ENCODE measurements at places on chromosomes 1 and 21. TPM values are rescaled to one million over a fixed set of nuclear protein-coding genes. Genes with fewer than 3 reads are reported as not detected.

Gene PDPN
- total RNA-seq, result 39.7 TPM

Gene PTGS2
- 2.5 TPM for total RNA-seq

Gene OR2L3
- total RNA-seq, result not detected

Gene SCMH1
- total RNA-seq, result 18.4 TPM

Gene HES3
- total RNA-seq, result not detected

Gene OR10R2
- not detected for total RNA-seq

Gene CYP4Z1
- not detected for total RNA-seq

- peak; percentile 88 for DNase-seq
- H3K27me3 ChIP-seq, result no peaks in the 10 kb centered on the region
- H3K4me3 ChIP-seq, result peak overlapping the region; percentile 21
- no peak overlapping the region for H3K27ac ChIP-seq
Observed at GRCh38 chr1:215637041-215637573, 70.0 kb downstream of the KCTD3 start.

DNA sequence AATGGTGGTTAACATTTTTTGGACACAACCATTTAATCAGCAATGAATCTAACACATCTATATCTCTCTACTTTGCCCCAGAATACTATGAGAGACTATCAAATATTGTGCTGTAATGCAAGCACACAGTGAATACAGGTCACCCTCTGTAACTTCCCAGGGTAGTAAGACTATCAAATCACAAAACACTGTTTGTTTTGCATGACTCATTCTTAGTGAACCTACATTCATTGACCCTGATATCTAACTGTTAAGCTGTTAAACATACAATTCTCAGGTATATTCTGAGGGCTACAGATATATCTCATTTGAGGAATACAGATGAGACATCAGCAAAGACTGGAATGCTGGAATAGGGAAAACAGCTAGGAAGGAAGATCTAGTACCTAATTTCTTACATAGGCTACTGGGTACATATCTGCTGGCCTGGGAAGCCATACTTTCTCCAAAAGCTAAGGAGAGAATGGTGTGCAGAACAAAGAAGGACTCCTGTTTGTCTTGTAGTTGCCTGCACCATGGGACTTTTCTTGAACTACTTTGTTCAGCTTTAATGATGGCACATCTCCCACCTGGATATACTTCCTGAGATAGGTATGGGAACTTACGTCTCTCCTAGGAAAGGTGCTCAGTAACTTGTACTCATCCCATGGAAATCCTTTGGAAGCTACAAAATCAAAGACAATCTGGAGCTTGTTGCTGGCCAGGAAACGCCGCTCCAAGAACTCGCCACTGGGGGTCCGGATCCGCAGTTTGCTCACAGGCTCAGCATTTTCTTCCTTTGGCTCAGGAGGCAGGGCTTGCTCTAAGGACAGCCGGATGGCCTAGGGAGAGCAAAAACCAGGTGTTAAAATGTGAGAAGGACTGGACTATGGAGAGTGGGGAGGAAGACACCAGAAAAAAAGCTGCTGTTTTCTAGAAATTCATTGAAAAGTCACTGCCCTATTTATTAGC lies 51.9 kb upstream of the DMRTA2 start:
- no peak overlapping the region for H3K4me3 ChIP-seq
- no peaks in the 10 kb centered on the region for H3K36me3 ChIP-seq
- no peaks in the 10 kb centered on the region for H3K4me1 ChIP-seq

GRCh38 chr1:27350663-27351540 lies 9.1 kb downstream of the SYTL1 start:
- no peak overlapping the region for H3K27ac ChIP-seq
- H3K4me1 ChIP-seq, result peaks cover 15% of the 10 kb centered on the region
- DNase-seq, result peak; percentile 7
- peaks cover under 1% of the 10 kb centered on the region for H3K36me3 ChIP-seq
- no peak overlapping the region for H3K4me3 ChIP-seq

DNA sequence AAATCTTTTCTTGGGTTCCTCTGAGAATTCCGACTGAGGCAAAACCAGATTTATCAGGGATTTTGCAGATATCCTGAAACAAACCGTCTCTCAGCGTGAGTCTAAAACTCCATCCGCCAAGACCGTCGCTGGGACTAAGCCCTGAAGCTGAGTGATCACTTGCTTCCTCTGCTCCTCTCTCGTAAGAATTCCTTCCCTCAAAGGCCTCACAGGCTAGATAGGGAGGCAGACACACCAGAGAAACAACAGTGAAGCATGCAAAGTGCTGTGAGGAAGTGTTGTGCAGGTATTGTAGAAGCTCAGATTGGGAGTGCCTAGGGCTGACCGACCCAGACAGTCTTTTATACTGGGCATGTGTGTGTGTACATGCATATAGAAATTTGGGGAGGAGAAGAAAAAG lies 119.1 kb downstream of the RGS7 start:
- DNase-seq, result no peak
- H3K27me3 ChIP-seq, result no peaks in the 10 kb centered on the region
- no peaks in the 10 kb centered on the region for H3K36me3 ChIP-seq
- H3K4me1 ChIP-seq, result no peaks in the 10 kb centered on the region
- H3K27ac ChIP-seq, result no peak overlapping the region
- no peak overlapping the region for H3K4me3 ChIP-seq

GRCh38 chr1:207298636-207299398 lies 22.7 kb upstream of the CD55 start:
- H3K27me3 ChIP-seq, result no peaks in the 10 kb centered on the region
- H3K36me3 ChIP-seq, result no peaks in the 10 kb centered on the region
- H3K4me3 ChIP-seq, result no peak overlapping the region
- no peak overlapping the region for H3K27ac ChIP-seq
- DNase-seq, result peak; percentile 36

GRCh38 chr1:112674986-112675727 lies 698 bp downstream of the MOV10 start:
- no peaks in the 10 kb centered on the region for H3K27me3 ChIP-seq
- H3K27ac ChIP-seq, result peak overlapping the region; percentile 86
- H3K4me1 ChIP-seq, result peaks cover 19% of the 10 kb centered on the region
- H3K4me3 ChIP-seq, result peak overlapping the region; percentile 85

DNA sequence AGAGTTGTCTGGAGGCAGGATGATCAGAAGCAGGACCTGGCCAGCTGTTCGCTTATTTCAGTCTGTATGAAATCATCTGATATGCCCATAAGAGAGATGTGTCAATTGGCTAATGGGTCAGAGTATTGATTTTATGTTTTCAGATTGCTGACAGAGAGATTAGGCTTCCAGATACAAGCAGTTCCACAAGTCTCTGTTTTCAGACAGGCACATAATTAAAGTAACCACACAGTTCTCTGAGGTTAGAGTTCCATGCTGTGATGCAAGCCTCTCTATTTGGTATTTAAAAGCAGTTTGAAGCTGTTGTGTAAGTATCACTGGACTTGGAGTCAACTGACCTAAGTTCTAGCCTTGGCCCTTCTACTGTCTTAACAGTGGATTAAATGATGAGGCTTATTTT lies 50.1 kb downstream of the ATF6 start:
- no peak overlapping the region for H3K4me3 ChIP-seq
- peak; percentile 49 for DNase-seq
- no peaks in the 10 kb centered on the region for H3K27me3 ChIP-seq
- no peaks in the 10 kb centered on the region for H3K4me1 ChIP-seq
- H3K27ac ChIP-seq, result no peak overlapping the region
- H3K36me3 ChIP-seq, result peaks cover 2% of the 10 kb centered on the region

- no peaks in the 10 kb centered on the region for H3K4me1 ChIP-seq
- no peak overlapping the region for H3K4me3 ChIP-seq
- no peak overlapping the region for H3K27ac ChIP-seq
Observed at GRCh38 chr1:177429234-177429633, 258.5 kb downstream of the BRINP2 start.

DNA sequence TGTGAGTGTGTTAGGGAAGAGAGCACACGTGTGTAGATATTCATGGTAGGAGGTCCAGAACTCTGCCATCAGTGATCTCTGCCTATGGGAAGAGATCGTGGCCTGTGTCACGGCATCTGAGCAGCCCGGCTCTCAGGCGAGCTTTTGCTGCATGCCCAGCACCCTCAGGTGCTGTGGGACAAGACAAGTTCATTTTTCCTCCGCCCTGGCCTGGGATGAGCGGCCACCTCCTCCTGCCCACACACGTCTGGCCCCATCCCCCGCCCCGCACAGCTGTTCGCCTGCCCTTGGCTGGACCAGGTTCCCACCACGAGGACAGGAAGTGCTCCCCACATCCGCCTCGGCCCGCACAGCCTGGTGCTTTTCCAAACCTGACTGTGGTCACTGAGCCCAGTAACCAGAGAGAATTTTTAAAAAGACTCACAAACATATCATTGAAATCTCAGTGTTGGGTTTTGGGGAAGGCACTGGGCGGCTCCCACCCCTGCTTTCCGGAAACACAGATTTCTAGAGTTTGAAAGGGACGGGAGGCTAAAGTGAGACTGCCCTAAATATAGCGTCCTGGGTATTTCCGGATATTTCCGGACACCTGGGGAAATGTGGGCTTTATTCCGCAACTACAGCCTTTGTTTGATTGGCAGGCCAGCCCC lies 18.0 kb downstream of the BMP8A start:
- H3K4me1 ChIP-seq, result peaks cover 16% of the 10 kb centered on the region
- no peak overlapping the region for H3K4me3 ChIP-seq
- H3K27me3 ChIP-seq, result no peaks in the 10 kb centered on the region
- DNase-seq, result peak; percentile 48

- H3K36me3 ChIP-seq, result no peaks in the 10 kb centered on the region
- H3K27ac ChIP-seq, result no peak overlapping the region
- DNase-seq, result no peak
- no peak overlapping the region for H3K4me3 ChIP-seq
- H3K4me1 ChIP-seq, result no peaks in the 10 kb centered on the region
Observed at GRCh38 chr1:165954940-165955339, 127.5 kb downstream of the UCK2 start.

DNA sequence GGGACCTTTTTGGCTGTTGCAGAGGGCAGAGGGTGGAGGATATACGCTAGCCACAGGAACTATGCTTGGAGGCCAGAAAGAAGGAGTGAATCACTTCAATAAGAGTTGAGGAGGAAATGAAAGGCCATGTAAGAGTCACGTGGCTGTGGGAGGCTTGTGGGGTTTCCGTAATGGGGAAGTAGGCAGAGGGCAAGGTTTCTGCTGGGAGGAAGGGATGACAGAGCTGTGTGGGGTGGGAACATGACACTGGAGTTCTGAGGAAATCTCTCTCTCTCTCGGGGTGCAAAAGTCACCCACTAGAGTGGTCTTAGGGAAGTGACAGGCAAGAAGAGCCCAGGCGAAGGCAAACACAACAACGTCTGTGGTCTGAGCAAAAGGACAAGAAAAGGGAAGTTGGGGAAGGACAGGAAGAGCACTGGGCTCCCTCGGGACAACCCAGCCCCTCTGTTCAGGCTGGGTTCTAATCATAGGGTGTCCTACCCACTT lies 3.9 kb upstream of the CD1C start:
- H3K36me3 ChIP-seq, result no peaks in the 10 kb centered on the region
- H3K27me3 ChIP-seq, result no peaks in the 10 kb centered on the region
- no peak overlapping the region for H3K4me3 ChIP-seq
- H3K4me1 ChIP-seq, result no peaks in the 10 kb centered on the region
- no peak for DNase-seq
- no peak overlapping the region for H3K27ac ChIP-seq

Measured in astrocyte (in vitro differentiated cells and primary cell).